ENCODE measurements at places on chromosomes 3 and 15. TPM values are rescaled to one million over a fixed set of nuclear protein-coding genes. Genes with fewer than 3 reads are reported as not detected.

- DNase-seq = no peak
Measured at GRCh38 chr3:114626751-114627150, 332.9 kb downstream of the TIGIT start.

- no peak for DNase-seq
Measured at GRCh38 chr3:119818937-119819336, 37.0 kb downstream of the NR1I2 start.

DNA sequence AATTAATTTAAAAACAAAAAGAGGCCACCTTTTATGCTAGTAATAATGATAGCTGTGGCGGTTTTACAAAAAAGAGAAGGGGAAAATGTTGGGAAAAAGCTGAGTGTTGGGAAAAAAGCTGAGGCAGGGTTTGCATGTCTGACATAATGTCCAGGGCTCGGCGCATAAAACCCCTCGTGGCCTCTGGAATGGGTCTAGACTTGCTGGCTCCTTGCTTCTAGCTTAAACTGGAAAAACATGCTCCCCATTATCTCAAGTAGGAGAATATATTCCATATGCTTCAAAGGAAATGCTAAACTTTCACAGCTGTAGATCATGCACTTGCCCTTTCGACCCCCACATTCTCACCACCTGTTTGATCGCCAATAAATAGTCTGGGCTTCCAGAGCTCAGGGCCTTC lies 53.0 kb downstream of the CYP19A1 start:
- no peak for DNase-seq

GRCh38 chr15:85598219-85598618 lies 196.5 kb downstream of the KLHL25 start:
- no peak for DNase-seq

DNA sequence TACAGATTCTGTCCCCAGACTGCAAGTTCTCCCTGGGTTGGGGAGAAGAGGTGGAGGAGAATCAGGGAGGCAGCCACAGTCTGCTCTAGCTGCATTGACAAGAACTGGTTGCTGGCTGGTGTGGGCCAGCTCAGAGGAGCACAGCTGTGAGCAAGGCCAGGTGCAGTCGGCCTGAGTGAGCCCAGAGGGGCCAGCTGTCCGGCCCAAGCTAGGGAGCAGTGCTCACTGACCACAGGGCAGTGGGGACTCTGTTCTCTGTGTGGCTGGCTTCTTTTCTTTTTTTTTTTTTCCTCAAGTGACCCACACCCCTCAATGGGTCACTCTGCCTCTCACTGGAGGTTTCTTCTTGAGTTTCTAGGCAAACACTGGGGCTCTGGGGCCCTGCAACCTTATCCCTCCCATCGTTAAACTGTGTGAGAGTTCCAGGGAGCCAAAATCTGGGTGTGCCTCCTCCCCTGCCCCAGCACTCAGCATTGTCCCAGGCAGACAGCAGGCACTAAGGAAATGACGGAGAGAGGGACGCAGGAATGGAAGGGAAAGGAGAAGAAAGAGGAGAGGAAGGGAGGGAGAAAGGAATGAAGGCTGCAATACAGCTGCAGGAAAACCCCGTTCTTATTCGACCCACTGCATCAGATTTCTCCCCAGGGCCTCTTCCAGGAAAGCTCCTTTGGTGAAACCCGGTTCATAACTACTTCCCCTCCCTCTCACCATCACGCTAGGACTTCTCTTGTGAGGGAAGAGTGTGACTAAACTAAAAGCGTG lies 37.7 kb upstream of the HES1 start:
- DNase-seq = no peak

GRCh38 chr15:69987492-69988489 lies 109.9 kb downstream of the TLE3 start:
- no peak for DNase-seq

Gene DNAH12
- not detected for total RNA-seq

Gene PPIP5K1
- 23.8 TPM for total RNA-seq

Gene SPSB4
- not detected for total RNA-seq
